ENCODE measurements at places on chromosomes 6 and 20. TPM values are rescaled to one million over a fixed set of nuclear protein-coding genes. Genes with fewer than 3 reads are reported as not detected.

OR2H1 gene
- not detected for total RNA-seq

RBBP8NL gene
- not detected for total RNA-seq

ABHD16B gene
- not detected for total RNA-seq

OR2J3 gene
- not detected for total RNA-seq

OR2B6 gene
- not detected for total RNA-seq

SIGLEC1 gene
- not detected for total RNA-seq

APOBEC2 gene
- total RNA-seq: not detected

LY6G6F gene
- total RNA-seq: not detected

PKIB gene
- 1.1 TPM for total RNA-seq

SIRT5 gene
- 13.4 TPM for total RNA-seq

SERAC1 gene
- total RNA-seq: 2.4 TPM

C6orf141 gene
- total RNA-seq: 21.5 TPM

DUSP15 gene
- total RNA-seq: not detected

POU5F1 gene
- 1.2 TPM for total RNA-seq

EPPIN gene
- not detected for total RNA-seq

KCNG1 gene
- total RNA-seq: 60.2 TPM

RSPO3 gene
- total RNA-seq: not detected

TP53TG5 gene
- total RNA-seq: not detected

ZNF311 gene
- 0.84 TPM for total RNA-seq

UBD gene
- not detected for total RNA-seq

HLA-DMA gene
- 3.7 TPM for total RNA-seq

CTAGE9 gene
- not detected for total RNA-seq

All from hair follicular keratinocyte (primary cell).